ENCODE measurements at places on chromosomes 7 and 10. TPM values are rescaled to one million over a fixed set of nuclear protein-coding genes. Genes with fewer than 3 reads are reported as not detected.
A peak's percentile ranks its signal among the peaks of the same experiment; 100 is the strongest.

- 0 out of 2 replicates have a peak, but pooled peaks cover 4% of the 10 kb centered on the region for H3K4me1 ChIP-seq
- H3K36me3 ChIP-seq: no peaks in the 10 kb centered on the region
- H3K4me3 ChIP-seq: no peak overlapping the region
- H3K27me3 ChIP-seq: no peaks in the 10 kb centered on the region
- 0 out of 2 replicates have a peak overlapping the region, but pooled peaks have one; percentile 36 for H3K27ac ChIP-seq
Measured at GRCh38 chr10:63375458-63375857, 90.3 kb downstream of the JMJD1C start.

The OR6B1 gene
- not detected for total RNA-seq

- no peak overlapping the region for H3K27ac ChIP-seq
- no peaks in the 10 kb centered on the region for H3K27me3 ChIP-seq
- no peaks in the 10 kb centered on the region for H3K36me3 ChIP-seq
- peak; percentile 79 for DNase-seq
- H3K4me1 ChIP-seq: peaks cover 11% of the 10 kb centered on the region
Measured at GRCh38 chr10:69901628-69902505, 100.2 kb downstream of the COL13A1 start.

DNA sequence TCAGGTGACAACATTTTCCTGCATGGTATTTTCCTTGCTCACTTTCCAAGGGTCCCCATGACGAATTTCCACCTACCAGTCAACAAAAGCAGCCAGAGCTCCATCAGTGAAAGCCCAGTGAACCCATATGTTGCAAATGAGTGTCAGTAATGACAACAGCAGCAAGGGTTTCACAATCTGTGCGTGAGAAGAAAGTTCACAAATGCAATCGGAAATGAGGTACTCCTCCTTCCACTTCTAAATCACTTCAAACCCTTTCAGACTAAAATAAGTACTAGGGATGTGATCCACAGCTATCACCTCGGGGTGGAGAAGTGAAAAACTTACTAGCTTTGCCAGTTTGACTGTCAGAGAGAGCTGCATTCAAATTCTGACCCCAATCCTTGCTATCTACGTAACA is 55.6 kb upstream of the BET1 start:
- no peak for DNase-seq
- H3K4me1 ChIP-seq: no peaks in the 10 kb centered on the region
- H3K4me3 ChIP-seq: no peak overlapping the region
- no peak overlapping the region for H3K27ac ChIP-seq

The TFEC gene
- total RNA-seq: not detected

The TCAF1 gene
- 31.3 TPM for total RNA-seq

All from GM23338 (cell line).